ENCODE measurements at places on chromosomes 7 and 10.

DNA sequence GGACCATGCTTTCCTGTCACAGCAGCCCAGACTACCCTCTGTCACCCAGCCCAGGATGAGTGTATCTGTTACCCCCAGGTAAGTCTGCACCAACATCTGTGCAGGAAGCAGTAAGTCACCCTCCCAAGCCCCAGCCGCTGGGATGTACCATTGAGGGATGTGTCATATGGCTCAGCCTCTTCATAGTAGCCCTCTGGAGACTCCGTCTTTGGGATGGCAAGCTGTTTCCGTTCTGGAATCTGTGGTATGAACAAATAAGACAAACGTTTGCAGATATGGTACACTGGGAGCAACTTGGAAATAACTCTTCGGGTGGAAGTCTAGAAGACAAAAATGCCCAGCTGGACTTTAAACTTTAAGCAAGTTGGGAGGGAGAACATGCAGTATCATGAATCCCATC is 81.3 kb downstream of the AFAP1L2 start:
- DNase-seq: no peak

GRCh38 chr10:4576206-4576605 is 249.8 kb upstream of the AKR1E2 start:
- DNase-seq: no peak

GRCh38 chr7:86282014-86282682 is 361.6 kb upstream of the GRM3 start:
- no peak for DNase-seq

DNA sequence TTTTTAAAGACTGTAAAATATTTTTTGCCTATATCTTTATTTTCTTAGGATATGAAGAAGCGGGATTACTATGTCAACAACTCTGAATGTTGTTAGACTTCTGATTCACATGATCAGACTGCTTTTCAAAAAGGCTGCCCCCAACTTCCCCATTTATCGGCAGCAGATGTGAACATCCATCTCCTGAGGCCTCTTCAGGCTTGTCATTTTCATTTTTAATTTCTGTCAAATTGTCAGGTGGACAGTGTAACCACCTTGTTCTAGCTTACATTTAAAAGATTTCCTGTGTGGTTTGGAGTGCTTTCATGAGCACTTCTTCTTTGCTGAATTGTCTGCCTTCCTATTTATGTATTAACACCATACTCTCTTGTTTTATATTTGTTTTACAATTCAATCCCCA is 78.8 kb upstream of the GSDME start:
- no peak for DNase-seq

DNA sequence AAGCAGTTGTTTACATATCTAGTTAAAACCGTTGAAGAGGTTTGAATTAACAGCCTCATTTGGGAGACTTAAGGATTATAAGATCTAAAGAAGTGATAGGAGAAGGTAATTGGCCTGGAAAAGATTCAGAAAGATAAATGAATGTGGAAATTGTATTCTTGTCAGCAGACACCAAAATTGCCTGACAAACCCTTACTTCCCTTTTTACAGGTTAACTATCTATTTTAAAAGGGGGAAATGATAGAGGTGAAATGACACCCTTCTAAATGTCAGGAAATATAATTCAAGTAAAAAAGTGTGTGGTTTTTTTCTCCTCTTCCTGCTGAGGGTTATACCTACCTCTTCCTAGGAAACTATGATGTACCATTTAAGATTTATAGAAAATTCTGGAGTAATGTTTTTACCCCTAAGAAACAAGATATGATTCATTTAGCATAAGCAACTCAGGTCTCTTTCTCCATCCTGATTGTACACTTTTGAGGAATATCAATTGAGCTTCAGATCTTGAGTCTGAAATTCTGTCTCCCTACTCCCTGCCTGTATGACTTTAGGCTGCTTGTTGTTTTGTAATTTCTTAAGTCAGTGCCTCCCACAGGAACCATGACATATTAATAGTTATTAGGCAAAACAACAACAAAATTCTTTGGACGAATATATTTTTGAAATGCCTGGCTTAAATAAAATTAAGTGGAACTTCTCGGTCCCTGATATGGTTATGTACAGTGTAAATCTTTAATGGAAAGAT is 250.4 kb downstream of the RNLS start:
- no peak for DNase-seq

Data from cortex of kidney (tissue), 1 donor.